Left renal pelvis (tissue), 4 donors: ENCODE measurements at places on chromosomes 16 and 17.

GRCh38 chr17:418421-418751, 65.8 kb upstream of the RPH3AL start:
- DNase-seq, result no peak

GRCh38 chr17:51860954-51861561, 297.5 kb downstream of the CA10 start:
- peak; percentile 16 for DNase-seq

DNA sequence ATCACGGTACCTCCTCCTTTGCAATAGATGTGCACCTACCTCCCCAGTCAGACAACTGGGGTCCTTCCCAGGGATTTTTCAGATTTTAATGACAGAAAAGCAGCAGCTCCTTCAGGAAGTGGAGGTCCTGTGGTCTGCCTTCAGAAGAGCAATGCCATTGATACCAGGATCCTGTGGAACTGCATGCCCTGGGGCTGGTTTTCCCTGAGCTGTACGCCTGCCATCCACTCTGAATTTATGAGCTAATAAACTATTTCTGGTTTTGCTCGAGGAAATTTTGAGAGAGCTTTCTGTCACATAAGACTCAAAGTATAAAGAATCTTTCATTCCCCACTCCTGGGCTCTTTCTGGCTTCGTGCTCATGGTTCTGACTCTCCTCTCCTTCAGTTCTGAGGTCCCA, 10.0 kb upstream of the CCL23 start:
- no peak for DNase-seq

DNA sequence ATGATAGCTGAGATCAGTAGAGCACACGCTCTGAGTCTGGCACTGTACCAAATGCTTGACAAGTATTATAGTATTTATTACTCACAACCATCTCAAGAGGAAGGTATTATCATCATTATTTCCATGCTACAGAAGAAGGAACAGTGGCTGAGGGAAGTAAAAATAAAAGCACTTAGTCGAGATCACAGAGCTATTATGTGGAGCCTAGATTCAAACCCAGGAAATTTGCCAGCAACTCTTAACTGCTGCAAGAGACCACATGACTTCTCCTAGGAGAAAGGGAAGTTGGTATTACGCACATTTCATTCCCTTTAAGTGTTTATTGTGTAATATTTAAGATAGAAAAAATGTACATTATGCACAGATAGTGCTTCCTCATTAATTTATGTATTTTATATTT, 1.0 kb upstream of the RHOT1 start:
- DNase-seq, result peak; percentile 42
